Stimulated activated naive CD4-positive, alpha-beta T cell (primary cell): ENCODE measurements at places on chromosomes 12 and 14.

- no peak for DNase-seq
These were observed 130.2 kb downstream of the PELI2 start for GRCh38 chr14:56248442-56248841.

DNA sequence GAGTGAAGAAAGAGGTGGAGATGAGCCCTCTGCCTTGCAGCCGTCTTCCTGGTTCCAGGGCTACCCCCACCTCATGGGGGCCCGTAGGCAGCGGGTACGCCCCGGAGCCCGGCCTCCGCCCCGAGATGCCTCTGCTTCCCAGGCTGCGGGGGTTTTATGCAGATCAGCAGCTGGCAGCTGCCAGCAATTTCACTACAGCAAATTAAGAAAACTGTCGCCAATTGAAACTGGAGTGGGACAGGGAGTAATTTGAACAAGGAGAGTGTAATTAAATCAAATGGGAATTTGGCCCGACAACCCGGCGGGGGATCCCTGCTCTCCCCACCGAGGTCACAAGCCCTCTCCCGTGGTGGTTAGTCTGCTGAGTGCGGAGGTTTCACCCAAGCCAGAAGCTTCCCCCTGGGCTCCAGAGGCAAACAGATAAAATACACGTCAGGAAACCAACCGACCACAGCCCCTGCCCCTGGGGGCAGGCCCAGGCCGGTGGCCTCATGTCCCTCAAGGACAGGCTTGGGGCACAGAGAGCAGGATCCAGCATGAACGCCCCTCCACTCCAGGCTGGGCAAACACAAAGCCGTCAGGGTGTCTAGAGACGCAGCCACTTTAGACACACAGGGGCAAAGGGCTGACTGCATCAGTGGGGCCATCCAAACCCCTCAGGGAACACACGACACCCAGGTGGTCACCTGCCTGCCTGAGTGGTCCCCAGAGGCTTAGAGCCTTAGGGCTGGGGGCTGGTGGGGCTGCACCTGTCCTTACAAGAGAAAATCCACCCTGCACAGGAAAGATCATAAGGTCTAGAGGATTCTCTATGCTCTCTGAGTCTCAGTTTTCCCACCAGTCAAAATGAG lies 53.8 kb downstream of the TESC start:
- no peak for DNase-seq

- DNase-seq = no peak
These were observed 48.4 kb downstream of the FNTB start for GRCh38 chr14:65035049-65035448.

GRCh38 chr12:62138527-62138926 lies 121.7 kb upstream of the USP15 start:
- no peak for DNase-seq

DNA sequence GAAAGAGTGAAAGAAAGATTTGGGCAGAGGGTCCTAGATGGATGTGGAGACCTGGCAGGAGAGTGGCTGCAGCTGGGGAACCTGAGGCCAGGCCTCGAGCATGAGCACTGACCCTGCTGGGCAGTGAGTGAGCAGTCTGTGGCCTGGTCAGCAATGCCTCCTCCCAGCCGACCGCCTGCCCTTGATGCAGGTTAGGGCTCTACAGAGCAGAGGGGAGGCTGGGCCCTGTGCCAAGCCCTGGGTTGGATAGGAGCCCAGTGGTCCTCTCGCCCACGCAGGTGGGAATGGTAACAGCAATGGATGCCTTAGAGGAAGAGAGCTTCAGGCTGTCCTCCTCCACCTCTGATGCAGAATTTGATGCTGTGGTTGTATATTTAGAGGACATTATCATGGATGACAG lies 59.8 kb downstream of the RAB35 start:
- no peak for DNase-seq

DNA sequence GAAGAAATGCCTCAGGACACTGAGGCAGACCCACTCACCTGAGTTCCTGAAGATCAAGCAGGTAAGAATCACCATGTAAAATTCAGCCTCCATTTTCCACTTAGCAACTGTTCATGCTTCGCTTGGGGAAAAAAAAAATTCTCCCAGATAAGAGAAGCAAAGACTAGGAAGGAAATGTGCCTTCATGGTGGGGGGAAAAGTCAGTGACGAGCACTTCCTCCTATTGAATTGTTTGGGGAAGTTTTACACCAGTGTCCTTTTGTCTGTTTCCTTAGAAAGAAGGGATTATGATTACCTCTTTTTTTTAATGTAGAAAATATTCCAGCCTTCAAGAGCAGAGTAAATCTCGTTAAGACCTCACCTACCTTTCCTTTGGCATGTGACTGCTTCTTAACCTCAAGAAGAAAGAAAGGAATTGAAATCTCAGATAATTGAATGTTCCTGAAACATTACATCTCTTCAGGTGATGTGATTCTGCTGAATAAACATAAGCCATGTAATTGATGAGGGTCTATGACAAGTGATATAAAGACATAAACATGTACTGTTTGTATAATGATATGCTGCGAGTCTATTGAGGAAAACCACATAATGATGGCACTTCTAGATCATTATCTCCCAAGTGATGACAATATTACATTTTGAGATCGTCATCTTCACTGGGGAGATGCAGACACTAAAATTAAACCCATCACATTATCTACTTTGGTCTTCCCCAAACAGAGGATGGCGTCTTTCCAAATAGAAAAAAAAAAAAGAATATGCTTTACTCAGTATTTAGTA lies at the start of gene PTPRB:
PTPRB (minus strand) TSS at position 127 of the 783 bp plus-strand sequence; CDS start at position 93, 34 bp downstream.
- DNase-seq = no peak

GRCh38 chr12:22610131-22610530 lies 14.8 kb upstream of the ETNK1 start:
- DNase-seq = no peak

GRCh38 chr12:2390850-2391390 lies 338.1 kb downstream of the CACNA1C start:
- no peak for DNase-seq

- DNase-seq = no peak
These were observed 10.5 kb downstream of the VSX2 start for GRCh38 chr14:74249433-74250375.

DNA sequence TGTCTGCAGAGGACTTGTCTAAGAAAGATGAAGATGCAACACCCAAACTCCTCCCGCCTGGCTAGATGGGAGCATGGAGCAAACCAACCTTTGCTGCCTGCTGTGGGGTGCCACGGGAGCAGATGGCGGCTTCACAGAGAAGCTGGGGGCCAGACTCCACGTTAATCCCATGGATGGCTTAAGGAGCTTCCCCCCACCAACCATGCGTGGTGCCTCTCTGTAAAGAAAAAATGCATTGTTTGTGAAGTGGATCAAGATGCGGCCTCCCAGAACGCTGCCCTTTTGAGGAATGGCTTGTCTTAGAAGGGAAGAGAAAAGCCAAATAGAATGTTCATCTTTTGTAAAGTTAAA lies 15.6 kb downstream of the MVK start:
- no peak for DNase-seq

DNA sequence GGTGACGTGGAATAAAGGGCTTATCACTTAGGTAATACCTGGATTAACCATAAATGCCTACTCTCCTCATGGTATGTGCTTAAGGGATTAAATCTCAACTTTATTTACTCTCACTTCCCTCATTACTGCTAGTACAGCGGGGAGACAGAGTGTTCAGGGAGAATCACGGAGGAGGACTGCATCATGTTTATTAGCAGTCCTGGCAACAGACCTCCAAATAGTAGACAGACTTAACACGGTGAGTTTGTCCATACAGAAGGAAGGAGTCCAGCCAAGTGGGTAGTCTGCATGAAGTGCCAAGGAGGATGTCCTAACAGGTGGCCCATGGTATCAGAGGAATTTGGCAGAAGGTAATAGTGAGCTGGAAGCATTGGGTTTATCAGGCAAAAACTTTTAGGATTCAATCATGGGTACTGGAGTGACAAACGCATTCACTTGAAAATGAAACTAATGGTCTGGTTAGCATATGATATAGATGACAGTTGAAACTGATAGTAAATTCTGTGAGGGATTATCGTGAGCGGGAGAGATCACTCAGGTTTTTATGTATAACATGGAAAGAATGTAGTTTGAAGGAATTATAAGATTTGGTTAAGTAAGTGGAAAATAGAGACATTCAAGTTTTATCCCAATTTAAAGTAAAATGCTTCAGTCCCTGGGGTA lies 471.8 kb downstream of the TMEM117 start:
- no peak for DNase-seq

GRCh38 chr12:41944216-41944615 lies 200.5 kb downstream of the GXYLT1 start:
- DNase-seq = no peak

- no peak for DNase-seq
These were observed 110.0 kb upstream of the ARHGAP5 start for GRCh38 chr14:31966896-31967668.

DNA sequence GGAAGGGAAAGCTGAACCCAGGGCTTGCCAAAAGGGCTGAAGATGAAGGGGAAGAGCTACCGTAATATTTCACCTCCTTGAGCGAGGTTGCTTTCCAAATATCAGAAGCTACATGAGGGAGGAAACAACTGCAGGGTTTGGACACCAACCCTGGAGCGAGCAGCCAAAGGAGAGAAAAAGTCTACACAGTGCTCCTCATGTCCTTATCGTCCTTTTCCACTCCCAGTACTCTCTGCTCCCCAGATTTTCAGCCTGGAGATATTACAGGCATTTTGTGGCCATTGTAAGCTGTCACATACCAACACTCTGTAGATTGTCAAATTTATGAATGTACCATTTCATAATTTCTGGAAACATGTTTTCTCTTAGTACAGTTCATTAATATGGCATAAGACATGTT lies 115.9 kb downstream of the GPHN start:
- no peak for DNase-seq

- DNase-seq = no peak
These were observed 11.4 kb downstream of the MANSC1 start for GRCh38 chr12:12338527-12339168.

DNA sequence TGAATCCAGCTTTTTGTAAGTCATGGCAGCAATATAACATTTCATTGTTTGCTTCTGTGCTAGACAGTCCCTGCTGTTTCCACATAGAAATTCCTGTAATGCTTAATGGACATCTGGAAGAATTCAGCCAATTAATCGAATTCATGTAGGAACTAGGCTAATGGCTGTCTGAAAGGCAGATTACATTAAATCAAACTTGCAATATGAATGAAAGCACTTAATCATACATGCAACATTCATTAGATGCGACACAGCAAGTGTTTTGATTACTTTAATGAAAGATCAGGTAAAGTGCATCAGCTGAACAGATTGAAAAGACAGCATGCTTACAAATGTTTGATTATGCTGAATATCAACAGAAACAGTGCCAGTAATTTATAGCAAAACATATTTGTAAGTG lies 24.1 kb upstream of the INSM2 start:
- no peak for DNase-seq

DNA sequence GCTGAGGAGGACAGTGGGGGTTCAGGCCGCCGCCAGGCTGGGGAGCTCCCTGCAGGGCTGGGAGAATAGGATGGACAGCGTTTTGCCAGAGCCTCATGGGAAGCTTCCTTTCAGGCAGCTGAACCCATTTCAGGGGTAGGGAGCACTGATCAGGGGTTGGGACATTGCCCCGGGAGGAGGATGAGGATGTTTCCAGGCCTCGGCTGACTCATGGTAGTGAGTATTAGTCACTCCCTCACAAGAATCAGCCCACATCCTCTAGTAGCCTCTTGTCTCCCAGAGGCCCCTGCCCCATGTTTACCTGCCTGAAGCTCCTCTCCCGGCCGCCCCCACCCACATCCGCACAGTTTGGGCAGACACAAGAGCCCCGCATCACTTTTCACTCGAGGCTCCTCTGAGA lies 89.8 kb downstream of the ZFP36L1 start:
- DNase-seq = no peak
